ENCODE measurements at places on chromosomes 2 and 18. TPM values are rescaled to one million over a fixed set of nuclear protein-coding genes. Genes with fewer than 3 reads are reported as not detected.

GRCh38 chr2:121355488-121355887 lies 70.5 kb upstream of the TFCP2L1 start:
- DNase-seq = no peak

The ERFE gene
- 6.2 TPM for polyA plus RNA-seq

The GNLY gene
- polyA plus RNA-seq = 20,506 TPM

DNA sequence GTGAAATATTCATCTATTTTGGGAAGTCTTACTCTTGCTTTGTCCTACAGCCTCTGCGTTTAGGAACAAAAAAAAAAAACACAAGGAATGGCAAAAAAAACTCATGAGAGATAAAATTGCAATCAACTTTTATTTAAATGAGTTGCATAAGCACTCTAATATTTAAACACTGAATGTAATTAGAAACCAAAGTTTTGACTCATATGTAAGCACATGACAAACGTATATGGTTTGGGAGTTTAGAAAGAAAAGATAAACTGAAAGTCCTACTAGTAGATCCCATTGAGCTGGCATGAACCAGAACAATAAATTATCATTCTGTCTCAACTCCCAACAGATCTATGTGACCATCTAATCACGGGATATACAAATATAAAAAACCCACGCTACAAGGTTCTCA lies 44.8 kb downstream of the REV1 start:
- DNase-seq = no peak

DNA sequence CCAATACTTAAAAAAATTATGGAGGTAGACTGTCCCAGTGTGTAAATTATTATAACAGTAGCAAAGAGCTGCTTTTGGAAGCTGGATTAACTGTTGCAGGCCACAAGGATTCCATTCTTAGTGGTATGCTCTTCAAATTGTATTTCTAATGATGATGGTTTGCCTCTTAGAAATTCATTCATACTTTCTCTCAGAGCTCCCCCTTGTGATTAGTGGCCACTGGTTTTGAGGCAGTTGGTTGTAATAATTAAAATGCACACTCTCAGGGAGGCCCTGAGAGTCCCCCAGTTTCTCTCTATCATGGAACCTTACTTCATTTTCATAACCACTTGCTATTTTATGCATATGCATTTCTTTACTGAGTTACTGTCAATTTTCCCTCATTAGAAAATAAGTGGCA lies 122.5 kb downstream of the PLA2R1 start:
- no peak for DNase-seq

DNA sequence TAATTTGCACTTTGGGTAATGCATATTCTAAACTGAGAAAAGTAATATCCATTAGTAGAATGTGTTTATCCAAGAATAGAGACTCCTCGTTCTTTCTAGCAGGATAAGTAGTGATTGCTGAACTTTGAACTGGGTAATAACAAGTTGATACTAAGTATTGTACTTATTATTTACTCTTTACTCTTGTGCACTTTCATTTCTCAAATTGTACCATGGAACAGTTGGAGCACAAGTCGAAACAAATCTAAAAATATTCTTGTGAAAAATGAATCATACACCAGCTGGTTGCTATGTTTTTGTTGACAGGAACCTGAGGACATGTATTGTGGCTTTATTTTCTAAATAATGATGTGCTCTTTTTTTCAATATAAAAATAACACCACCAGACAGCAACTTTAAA lies 111.9 kb downstream of the RGPD3 start:
- DNase-seq = no peak

The AKAIN1 gene
- not detected for polyA plus RNA-seq

The POTEC gene
- not detected for polyA plus RNA-seq

- no peak for DNase-seq
Measured at GRCh38 chr18:76621782-76622495, 126.9 kb upstream of the ZNF516 start.

The COL4A3 gene
- polyA plus RNA-seq = not detected

Data from immature natural killer cell (primary cell).